ENCODE measurements at places on chromosomes 11 and 22.

GRCh38 chr11:110121204-110121603 is 28.0 kb downstream of the ZC3H12C start:
- DNase-seq: peak; percentile 21

DNA sequence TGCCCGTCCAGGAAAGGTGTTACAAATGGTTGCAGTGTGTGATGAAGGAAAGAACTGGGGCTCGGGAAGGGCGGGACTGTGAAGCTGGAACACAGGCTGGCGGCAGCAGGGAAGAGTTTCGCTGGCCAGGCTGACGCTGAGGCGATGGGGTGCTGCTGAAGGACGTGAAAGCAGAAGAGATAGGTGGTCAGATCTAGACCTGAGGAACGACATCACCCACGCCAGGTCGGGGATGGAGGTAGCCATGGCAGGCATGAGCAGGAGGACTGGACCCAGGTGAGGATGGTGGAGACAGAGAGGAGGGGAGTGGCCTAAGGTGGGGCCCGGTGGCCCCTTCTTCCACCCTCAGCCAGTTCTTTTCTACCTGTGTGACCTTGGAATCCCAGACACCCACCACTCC is 9.1 kb downstream of the CDC42EP2 start:
- no peak for DNase-seq

- DNase-seq: no peak
Observed at GRCh38 chr11:72864702-72865655, 50.8 kb downstream of the ATG16L2 start.

DNA sequence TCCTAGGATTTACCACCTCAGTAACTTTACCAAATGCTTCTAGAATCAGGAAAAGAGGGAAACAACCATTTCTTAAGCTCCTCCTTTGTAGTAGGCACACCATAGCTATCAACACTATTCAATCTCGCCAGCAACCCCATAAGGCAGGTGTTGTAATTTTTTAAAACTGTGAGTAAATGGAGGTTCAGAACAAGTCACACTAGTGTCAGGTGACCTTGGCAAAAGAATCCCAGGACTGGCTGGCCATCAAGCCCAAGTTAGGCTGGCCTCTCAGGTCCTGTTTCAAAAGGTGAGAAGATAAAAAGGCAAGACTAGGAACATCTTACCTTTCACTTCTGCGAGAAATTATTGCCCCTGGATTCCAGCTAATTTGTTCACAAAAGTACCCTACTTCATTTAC is 713 bp downstream of the TOP3B start:
- DNase-seq: no peak

DNA sequence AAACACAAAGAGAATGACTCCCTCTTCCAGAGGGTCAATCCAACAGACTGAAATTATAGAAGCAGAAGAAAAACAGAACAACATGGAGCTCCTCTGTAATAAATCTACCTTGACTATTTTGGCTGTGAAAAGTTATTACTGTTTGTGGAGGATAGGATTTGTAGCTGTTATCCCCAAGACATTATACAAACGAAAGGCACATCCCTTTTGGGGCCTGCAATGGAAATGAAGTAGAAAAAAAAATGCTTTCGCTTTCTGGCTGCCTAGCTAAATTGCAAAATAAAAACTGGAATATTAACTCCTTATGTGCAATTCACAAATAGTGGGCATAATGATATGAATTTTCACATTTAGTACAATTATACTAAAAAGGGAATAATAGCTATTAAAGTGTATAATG is 123.8 kb upstream of the CCDC179 start:
- no peak for DNase-seq

DNA sequence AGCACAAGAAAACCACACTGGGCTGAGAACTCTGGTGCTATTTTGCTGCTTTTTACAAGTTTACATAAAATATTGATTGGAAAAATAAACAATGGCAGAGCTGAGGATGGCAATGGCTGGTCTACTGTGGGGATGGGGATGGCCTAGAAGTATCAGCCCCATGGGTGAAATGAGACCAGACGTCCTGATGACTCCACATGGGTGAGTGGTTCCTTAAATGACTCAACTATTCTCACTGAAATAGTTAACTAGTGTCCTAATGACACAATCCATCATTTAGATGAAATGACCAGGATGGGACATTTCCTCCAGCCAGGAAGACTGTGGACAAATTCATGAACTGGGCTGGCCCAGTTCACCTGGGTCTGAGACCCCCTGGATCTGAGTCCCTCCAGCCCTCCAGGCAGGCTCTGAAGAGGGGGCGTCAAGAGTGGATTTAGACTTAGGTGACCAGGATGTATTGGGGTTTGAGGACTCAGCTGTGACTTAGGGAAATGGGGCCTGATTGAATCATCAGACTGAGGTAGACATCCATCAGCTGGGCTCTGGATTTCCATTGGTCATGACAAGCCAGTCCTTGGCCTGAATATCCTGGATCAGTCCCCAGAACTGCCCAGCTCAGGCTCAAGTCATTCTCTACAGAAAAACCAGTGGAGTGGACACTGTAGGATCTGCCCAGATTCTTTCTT is 98.2 kb upstream of the IGLL5 start:
- no peak for DNase-seq

- no peak for DNase-seq
Observed at GRCh38 chr22:43449205-43449830, 37.5 kb downstream of the MPPED1 start.

- peak; percentile 49 for DNase-seq
Observed at GRCh38 chr11:108117746-108118371, 3.5 kb upstream of the ACAT1 start.

- no peak for DNase-seq
Observed at GRCh38 chr11:117914398-117914761, 14.8 kb downstream of the TMPRSS13 start.

- no peak for DNase-seq
Observed at GRCh38 chr11:4697585-4697984, at the start of gene OR51E2. Gene OR51E2 (minus strand): TSS chr11:4697853. CDS start chr11:4682711, 15,142 bp downstream.

- DNase-seq: no peak
Observed at GRCh38 chr11:130198964-130199363, 39.4 kb downstream of the ST14 start.

DNA sequence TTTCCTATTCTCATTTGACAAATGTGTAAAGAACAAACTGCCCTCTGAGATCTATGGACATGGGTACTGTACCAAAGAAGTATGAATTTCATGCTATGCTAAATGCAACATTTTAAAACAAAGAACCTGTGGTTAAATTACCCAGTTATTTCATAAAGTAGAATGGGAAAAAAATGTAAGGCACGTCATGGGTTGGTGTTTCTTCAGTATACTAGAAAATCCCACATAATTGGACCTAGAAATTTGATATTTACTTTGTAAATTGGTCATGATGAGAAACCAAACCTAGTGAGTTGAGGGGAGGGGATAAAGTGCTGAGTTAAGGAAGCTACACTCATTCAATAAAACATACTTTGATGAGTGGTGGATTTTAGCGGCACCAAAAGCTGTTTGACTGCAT is 104.1 kb downstream of the ALX4 start:
- no peak for DNase-seq

GRCh38 chr11:19059833-19060232 is 684 bp downstream of the MRGPRX2 start:
- DNase-seq: no peak

DNA sequence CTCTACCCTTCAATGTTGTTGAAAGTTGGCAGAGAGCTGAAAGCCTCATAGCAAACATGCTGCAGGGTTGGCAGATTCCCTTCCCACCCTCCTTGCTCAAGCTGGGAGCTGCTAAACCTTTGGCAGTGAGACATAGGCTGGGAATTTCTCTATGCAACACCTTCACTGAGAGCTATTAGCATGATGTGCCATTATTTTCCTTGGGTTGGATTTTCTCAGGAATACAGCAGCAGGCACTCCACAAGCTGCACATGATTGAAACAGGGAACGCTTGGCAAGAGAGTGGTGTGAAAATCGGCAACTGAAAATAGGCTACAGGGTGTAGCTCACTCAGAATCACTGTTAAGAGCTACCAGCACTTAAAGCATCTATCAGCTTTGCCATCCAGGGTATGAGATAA is 9.6 kb upstream of the ALKBH3 start:
- DNase-seq: no peak

- DNase-seq: no peak
Observed at GRCh38 chr22:37782340-37783168, 25.2 kb upstream of the GCAT start.

DNA sequence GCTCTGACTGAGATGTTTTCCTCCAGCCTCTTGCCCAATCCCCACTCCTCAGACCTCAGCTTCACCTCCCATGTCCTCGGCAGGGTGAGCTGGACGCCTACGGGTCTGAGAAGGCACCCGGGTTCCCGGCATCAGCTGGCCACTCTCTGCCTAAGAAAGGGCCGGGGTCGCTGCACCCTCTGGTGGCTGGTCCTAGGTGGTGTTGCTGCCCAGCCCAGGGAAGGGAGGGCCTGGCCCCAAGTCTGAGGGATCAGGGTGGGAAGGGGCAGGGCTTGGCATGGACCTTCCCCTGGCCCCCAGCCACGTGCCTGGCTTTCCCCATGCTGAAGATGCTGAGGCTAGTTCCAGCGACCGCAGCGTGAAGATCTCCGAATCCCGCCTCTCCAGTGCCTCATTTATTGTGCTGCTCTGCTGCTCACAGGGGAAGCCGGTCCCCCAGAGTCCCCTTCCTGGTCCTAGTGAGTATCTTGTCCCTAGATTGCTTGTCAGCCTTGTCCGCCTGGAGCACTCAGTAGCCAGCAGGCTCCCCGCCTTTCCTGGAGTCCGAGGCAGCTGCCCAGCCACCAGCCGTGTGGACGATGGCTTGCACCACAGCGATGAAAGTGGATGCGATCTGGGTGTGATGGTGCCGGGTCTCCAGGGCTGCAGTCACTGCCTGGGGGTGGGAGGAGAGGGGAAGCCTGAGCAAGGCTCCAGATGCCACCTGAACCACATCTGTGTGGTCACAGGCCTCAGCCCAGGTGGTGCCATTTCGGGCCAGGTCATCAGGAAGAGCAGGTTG is 2.9 kb upstream of the GGT5 start:
- DNase-seq: peak; percentile 38

DNA sequence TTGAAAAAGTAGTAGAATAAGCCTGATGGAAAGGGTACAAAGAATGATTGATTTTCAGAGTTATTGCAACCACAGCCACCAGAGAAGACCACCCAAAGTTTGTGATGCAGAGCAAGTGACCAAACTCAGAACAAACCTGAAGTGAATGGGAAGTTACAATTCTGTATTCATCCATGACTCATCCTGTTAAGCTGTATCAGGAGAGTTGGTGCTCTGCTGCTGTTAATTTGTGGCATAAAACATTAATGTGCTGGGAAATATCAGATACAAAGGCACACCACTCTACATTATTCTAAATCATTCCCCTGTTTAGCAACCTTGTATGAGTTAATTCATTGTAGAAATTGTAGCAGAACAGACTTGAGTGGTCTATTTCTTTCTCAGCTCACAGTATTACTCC is 19.6 kb upstream of the PDGFD start:
- DNase-seq: no peak

DNA sequence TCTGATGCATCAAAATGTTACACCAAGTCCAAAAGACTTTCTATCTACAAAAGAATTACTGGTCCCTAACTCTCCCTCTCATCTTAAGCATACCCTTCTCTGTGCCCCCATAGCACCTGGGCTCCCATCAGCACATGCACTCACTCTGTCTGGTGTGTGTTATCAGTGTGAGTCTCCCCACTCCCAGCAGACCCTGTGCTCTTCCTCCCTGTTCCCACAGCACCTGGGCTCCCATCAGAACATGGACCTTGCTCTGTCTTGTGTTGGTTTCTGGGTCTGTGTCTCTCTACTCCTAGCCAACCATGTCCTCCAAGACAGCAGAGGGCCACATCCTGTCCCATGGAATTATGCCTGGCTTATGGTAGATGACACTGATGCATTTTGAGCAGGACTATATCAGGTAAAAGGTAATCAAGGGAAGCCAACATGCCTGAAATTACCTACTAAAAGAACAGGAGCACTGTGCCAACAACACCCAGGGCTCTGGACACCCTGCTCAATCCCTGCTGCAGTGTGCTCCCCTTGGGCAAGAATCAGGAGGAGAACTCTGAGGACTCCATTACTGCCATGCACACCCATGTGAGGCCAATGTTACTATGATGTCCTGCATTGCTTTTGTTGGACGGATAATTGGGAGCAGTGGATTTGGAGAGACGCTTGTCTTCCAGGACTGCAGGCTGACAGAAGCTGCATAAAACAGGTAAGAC is 34.3 kb downstream of the GAB4 start:
- no peak for DNase-seq

DNA sequence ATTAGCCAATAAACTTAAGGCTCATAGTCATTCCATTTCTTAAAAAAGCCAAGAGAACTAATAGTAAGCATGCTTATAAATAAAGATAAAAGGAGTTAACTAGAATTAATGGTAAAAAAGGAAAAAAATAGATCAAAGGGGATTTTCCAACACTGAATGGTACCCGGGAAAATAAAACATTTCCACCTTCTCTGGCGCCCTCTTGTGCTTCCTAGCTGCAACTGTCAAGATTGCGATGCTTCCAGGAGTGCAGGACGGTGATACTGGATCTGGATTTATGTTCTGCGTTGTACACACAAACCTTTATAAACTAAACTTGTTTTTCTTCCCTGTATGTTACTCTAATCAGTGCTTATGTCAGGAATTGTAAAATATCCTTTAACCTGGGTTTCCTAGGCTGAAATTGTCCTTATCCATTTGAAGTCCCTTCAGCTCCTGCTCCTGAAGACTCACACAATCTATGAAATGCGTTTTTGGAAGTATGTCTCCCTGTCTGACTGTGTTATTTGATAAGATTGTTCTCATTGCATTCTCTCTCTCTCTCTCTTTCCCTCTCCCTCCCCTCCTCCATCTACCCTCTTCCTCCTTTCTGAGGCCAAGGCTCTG is 9.6 kb upstream of the HTATIP2 start:
- DNase-seq: no peak

- no peak for DNase-seq
Observed at GRCh38 chr11:134120143-134120850, 51.4 kb downstream of the JAM3 start.

DNA sequence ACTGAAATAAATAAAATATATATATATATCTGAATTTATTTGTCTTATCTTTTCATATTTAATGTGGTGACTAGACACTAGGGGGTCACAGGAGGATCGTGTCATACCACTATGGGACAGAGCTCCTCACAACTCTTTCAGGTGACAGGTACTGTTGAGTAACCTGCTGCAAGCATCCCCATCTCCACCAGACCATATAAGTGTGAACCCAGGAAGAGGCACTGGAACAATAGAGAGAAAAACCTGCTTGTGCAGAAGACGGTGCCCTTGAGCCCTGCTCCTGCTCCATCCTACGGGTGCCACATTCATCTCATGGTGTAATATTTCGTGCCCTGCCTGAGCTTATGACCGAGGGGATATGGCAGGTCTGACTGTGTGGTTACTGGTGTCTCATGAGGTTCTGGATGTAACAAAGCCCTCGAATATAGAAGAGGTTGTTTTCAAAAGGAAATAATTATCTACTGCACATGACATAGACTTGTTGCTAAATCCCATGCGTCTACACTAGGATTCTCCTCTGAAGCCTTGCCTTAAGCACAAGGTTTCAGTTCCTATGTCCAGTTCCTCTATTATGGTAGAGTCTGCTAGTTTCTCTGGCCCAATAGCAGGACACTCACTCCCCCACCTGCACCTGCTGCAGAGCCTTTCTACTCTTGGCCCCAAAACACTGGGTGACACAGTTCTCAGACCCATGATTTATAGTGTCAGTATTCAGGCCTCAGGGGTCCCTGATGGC is 70.4 kb downstream of the GGTLC2 start:
- no peak for DNase-seq

GRCh38 chr22:47164514-47165337 is 402.3 kb downstream of the TBC1D22A start:
- DNase-seq: no peak

GRCh38 chr11:88411265-88411664 is 73.7 kb upstream of the CTSC start:
- no peak for DNase-seq

All from LNCaP clone FGC (cell line).